ENCODE measurements at places on chromosomes 6 and 20. TPM values are rescaled to one million over a fixed set of nuclear protein-coding genes. Genes with fewer than 3 reads are reported as not detected.

The LKAAEAR1 gene
- total RNA-seq: not detected

The RHAG gene
- not detected for total RNA-seq

The RBPJL gene
- total RNA-seq: not detected

The SYCP2L gene
- total RNA-seq: 2.6 TPM

The HLA-DOA gene
- total RNA-seq: 10.9 TPM

The GSTA4 gene
- 26.3 TPM for total RNA-seq

The BCAS1 gene
- not detected for total RNA-seq
